Occipital lobe (tissue), 3 donors: ENCODE measurements at places on chromosomes 4 and X.

- no peak for DNase-seq
These were observed 166.8 kb downstream of the AFAP1 start for GRCh38 chr4:7772711-7773385.

DNA sequence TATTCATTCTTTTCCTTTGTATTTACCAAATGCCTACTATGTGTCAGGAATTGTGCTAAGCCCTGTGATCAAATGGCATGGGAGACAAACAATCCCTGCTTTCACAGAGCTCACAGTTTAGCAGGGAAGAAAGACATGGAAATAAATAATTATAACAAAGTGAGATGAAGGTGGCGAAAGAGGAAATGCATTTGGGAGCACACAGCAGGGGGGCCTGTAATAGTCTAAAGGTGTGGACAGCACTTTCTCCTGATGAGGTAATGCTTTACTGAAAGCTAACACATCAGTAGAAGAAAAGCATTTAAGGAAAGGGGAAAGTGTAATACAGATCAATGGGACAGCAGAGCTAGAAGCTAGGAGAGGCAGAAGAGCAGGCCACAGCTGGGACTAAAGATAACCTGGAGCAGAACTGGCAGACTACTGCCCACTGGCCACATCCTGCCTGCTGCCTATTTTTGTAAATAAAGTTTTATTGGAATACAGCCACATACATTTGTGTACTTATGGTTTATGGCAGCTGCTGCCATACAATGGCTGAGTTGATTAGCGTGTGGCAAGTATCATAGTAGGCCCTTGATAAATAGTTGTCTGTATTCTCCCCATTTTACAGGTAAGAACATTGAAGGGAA, 67.1 kb upstream of the TAPT1 start:
- no peak for DNase-seq

- no peak for DNase-seq
These were observed 12.1 kb downstream of the HTRA3 start for GRCh38 chr4:8281519-8282133.

- DNase-seq: no peak
These were observed 18.7 kb downstream of the RNF4 start for GRCh38 chr4:2487632-2488031.

DNA sequence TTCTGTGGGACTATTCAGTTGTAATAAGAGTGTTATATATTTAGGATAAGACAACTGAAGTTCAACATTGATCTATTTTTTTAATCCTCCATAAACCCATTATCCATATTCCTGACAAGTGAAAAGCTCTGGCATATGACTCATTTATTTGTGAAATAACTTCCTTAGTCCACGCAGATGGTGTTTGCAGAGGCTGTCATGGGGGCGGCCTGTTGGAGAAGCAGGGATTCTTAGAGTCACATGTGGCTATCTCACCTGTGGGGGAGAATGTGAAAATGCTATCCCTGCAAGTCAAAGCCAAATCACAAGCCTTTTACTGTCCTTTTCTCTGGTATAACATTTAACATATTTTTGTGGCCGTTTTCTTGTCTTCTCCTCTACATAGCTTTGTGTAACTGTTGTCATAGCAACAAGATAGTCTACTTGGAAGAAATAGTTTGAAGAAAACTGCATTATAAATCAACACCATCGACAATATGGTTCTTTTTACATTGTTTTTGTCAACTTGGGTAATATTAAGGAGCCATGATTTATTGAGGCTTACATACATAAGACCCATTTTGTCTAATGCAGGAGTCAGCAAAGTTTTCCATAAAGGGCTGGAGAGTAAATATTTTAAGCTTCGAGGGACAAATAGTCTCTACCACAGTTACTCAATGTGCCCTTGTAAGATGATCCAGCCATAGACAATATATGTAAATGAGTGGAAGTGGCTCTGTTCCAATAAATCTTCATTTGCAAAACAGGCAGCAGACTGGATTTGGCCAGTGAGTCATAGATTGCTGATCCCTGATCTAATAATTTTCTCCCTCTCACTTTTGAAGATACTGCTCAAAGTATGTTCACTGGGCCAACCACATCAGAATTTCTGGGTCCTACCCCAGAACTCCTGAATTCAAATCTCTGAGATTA, 395.0 kb downstream of the DTHD1 start:
- DNase-seq: peak; percentile 13

DNA sequence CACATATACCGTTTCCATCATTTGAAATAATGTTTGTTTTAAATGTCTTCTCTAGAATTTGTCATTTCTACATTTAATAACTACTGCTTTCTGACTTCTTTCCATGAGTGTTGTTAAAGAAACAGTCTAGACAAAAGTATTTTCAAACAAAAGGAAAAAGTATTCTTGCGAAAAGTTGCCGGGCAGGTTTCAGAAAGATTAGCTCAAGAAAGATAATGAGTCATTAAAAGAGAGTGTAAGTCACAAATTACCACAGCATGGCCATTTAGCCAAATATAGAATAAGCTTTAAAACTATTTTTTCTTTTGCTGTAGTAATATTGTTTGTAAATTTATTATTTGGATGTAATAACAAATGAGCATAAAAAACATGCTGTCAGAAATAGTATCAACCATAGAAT, 493.0 kb downstream of the TLL1 start:
- no peak for DNase-seq

DNA sequence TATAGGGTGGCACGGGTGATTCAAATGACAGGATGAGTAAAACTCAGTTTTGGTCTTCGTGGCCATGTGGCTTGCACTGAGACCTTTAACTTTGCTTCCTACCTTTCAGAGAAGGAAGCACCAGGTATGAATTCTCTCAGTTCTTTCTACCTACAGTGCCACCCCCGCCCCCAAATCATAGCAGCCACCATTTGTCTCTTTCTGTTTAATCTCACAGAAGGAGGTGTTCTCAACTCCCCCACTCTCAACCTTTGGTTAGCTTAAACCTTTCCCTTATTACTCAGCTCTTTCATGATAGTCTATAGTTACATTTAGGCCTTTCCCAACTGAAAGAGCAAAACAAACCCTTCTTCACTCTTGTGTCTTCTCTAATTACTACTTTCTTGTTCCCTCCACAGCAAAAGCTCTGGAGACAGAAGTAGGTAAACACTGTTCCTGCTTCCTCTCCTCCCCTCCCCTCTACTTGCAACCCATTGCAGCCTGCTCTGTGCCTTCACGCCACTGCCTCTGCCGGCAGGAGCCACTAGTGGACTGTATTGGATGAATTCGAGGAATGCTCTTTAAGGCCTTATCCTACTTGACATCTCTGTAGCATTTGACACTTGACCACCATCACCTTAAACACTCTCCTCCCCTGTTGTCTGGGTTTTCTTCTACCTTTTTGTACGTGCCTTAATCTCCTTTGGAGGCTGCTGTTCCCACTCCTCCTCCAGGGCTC, 123.7 kb downstream of the AFF1 start:
- no peak for DNase-seq

DNA sequence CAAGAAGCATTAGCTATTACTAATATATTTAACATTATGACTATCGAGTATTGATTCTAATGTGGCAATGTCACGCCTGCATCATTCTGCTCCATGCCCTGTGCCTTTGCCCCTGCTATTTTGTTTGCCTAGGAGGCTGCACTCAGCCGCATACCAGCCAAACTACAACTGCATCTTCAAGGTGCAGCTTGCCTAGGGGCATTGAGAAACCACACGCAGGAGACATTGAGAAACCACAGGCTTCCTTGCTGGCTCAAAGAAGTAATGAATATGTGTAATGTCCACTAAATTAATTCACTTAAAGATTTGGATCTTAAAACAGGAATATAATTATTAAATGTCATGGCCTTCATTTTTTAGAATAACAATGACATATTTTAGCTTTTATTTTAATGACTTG, 683.6 kb upstream of the TENM3 start:
- DNase-seq: no peak

GRCh38 chr4:38177641-38178391, 217.6 kb downstream of the PTTG2 start:
- no peak for DNase-seq

GRCh38 chr4:47106561-47106960, 75.2 kb downstream of the GABRB1 start:
- no peak for DNase-seq
